ENCODE measurements at places on chromosomes 11 and 22. TPM values are rescaled to one million over a fixed set of nuclear protein-coding genes. Genes with fewer than 3 reads are reported as not detected.

DNA sequence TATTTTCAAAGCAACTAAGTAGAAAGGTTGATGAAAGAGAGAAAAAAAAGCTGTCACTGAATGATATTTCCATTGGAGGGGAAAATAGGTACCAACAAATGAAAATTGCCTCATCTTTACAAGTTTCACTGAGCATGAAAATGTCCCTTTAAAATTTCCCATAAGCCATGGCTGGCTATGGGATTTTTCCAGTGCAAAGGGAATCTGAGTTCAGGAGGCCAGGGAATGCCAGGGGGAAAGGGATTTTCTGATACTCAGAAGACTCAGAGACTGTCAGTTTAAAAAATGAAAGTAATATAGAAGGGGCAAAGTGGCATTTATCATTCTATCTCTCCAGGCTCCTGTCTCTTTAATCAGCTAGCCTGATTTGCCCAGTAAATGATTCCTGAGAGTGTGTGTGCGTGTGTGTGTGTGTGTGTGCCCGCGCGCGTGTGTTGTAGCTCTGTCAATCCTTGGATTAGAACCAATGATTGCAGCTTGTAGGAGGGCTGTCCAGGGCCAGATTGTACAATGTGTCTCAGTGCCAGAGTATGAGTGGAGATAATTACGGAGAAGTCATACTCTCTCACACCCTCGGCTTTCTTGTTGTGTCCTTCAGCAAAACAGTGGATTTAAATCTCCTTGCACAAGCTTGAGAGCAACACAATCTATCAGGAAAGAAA, at the start of gene NTM:
Gene NTM, plus strand, starts transcription at position 526 of the 662 bp plus-strand sequence.
- peak; percentile 59 for DNase-seq

CCDC81 gene
- 0.25 TPM for total RNA-seq

RAB36 gene
- 1.1 TPM for total RNA-seq

DNA sequence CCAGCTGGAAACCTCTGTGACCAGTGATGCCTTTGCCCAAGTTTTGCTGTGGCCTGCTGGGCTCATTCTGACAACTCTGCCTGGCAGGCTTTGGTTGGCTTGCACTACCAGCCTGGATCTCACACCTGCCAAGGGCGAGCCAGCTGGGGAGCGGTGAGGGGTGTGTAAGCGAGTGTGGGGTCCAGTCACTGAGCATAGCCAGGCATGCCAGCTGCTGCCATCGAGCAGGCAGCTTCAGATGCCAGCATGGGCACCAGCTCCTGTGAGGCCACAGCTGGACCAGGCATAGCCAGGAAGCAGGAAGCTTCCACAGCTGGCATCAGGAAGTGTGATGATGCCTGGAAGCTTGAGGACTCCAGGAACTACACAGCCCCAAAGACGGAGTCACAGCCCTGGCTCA, 1674.6 kb downstream of the LRRC4C start:
- DNase-seq, result no peak

DNA sequence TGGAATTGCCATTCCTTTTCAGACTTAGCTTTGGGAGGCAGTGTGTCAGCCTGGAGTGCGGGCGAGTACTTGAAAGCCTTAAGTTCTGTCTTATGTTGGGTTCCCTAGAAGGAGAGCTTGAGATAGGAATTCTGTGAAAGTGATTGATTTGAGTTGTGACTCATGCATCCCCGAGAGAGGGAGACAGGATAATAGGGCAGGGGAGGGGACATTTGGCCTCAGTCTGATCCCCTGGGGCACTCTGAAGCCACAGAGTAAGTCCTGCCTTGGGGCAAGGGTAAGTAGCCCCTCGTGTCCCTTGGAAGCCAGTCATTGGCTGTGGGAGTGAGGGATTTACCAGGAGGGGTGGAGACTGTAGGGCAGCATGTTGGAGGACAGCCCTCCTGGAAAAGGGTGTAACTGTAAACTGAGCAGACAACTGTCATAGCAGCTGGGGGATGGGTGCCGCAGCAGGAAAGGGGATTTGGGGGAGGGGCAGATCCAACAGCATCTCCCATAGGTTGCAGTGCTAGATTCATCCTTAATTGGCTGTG, 44.0 kb downstream of the KIAA1671 start:
- DNase-seq, result peak; percentile 59
